ENCODE measurements at places on chromosomes 3 and 15. TPM values are rescaled to one million over a fixed set of nuclear protein-coding genes. Genes with fewer than 3 reads are reported as not detected.

Gene CLDN16
- polyA plus RNA-seq, result not detected

Gene SLC22A14
- 0.15 TPM for polyA plus RNA-seq

DNA sequence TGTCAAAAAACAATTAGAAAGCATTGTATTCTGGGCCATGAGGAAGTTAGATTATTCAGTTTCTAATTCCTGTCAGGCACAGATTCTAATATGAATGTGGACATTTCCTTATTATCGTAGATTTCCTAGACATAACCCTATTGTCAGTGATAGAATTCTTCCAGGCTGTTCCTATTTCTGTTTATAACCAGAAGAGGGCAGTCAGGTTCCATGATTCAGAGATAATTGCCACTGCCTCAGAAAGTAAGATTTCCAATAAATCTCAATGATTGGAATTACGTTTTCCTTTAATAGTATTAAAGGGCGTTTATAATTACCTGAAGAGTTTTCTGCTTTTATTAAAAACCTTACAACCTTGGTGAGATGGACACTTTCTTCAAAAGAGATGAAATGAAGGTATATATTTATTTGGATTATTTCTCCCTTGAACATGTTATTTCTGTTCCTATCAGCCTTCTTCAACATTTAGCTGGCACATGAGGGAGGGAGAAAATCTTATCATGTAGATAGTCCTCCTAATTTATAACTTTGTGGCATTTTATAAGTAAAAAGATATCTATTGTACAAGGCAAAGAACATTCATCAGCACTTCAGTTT, 439.2 kb downstream of the MCTP2 start:
- DNase-seq, result no peak

DNA sequence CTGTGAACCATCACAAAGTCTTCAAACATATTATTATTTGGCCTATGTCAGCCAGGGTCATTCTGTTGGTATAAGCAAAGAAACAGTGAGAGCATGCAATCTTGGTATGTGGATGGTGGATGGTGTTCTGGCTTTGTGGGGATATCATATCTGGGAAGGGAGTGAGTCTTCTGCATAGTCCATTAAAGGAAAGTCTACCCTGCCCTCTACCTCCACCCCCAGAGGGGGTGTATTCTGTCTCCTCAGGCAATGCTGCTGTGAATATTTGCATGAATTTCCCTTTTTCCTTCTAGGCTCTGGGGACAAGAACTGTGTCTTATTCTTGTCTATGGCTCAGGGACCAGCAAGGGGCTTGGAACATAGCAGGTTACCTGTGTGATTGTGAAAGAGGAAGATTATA, 495.8 kb downstream of the PDCD6IP start:
- DNase-seq, result no peak

DNA sequence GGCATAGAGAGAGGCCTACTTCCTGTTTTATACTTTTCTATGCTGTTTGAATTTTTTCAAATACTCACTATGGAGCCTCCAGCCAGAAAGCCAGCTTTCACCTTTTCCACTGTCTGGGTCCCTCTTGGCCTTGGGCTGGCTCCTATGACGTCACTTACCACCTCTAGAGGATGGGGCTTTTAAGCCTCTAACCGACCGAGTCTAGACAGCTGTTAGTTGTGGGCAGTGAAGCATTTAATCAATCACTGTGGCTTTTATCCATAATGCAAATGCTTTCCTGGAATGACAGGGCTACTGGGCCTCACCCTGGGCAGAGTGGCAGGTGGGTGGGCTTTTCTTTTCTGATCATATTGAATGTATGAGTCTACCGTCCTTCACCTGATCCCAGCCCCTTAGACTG, 61.9 kb downstream of the LRRK1 start:
- DNase-seq, result no peak
